ENCODE measurements at places on chromosomes 12 and 14.

GRCh38 chr12:71556875-71557274 lies 106.8 kb downstream of the ZFC3H1 start:
- peak; percentile 78 for DNase-seq

- DNase-seq = no peak
Observed at GRCh38 chr14:97411938-97412612, 614.9 kb downstream of the VRK1 start.

DNA sequence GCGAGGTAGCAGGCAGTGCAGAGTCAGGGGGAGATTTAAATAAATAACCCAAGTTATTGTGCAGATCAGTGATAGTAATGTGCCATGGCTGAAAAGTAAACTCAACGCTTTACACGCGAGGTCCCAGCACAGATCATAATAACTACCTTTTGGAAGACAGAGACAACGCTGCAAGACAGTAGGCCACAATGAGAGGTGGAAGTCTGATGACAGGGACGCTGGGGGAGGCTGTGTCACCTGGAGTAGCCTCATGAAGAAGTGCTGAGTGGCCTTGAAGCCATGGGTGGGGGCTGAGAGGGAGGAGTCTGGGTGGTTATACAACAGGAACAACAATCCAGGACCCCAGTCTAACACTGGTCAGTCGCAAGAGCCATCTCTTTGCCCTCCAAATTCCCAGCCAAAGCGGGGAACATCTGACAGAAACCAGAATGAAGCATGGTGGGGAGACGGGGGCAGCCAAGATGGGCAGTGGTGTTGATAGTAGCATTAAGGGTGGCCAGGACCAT lies 28.2 kb downstream of the ANO2 start:
- no peak for DNase-seq

DNA sequence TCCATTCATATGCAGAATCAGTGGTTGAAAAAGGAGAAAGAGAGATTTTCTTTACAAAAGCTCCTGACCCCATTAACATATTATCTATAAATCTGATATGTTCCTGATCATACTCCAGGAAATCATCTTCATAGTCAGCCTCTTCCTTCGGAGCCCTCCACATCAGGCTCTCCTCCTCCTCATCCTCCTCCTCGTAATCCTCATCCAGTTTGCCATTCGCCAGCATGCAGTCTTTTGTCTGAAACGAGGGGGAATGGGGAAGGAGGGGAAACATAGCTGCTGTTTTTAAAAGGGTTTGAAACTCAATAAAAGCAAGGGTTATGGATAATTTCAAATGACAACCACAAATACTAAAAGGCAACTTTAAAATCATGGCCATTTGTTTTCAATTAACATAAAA lies 60.9 kb downstream of the DICER1 start:
- DNase-seq = no peak

GRCh38 chr12:51047655-51048540 lies at the start of gene LETMD1:
Gene LETMD1, plus strand, starts transcription at chr12:51048327. Its CDS starts 30 bp downstream, at chr12:51048357.
- DNase-seq = peak; percentile 98

DNA sequence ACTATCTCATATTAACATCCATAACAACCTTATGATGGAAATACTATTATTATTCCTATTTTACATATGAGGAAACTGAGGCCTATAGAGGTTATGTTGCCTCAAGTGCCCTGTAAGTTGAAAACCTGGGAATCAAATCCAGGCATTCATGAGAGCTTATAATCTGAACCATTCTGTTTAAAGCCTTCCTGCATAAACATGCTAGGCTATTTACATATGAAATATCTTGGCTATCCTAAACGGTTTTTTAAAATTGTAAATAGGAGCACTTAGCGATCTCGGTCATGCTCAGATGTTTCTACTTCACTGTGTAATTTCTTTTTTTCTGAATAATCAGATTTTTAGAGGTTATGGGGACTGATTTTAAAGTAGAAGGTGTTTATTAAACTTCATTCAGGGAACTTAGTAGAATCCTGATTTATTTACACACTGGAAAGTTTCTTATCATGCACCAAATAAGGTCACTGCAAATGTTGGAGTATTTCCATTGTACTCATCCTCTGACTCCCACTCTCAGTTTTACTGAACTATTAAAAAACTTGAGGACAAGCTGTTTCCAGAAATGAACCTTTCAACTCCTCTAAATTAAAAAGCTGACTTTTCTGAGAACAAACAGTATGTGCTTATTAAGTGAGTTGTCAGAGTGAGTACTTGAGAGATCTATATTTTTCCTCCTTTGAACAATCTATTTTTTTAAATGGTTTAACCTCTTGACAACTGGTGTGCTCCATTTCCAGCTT lies 141.7 kb downstream of the PIK3C2G start:
- no peak for DNase-seq

DNA sequence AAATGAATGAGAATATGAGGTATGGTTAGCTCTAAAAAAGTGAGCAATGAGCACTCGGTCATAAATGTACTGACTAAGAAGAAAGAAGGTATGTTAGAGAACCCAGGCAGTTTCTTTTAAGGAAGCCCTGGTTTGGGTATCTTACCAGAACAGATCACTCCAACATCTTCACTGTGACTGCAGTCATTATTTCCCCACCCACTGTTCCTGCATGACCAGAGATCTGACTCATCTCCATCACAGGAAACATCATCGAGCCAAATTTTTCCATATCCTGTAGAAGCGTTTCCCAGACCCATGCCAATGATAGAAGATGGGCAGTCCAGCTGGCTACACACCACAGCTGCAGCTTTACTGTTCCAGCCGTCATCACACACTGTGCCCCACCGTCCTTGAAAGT lies 48.0 kb downstream of the CD163L1 start:
- no peak for DNase-seq

DNA sequence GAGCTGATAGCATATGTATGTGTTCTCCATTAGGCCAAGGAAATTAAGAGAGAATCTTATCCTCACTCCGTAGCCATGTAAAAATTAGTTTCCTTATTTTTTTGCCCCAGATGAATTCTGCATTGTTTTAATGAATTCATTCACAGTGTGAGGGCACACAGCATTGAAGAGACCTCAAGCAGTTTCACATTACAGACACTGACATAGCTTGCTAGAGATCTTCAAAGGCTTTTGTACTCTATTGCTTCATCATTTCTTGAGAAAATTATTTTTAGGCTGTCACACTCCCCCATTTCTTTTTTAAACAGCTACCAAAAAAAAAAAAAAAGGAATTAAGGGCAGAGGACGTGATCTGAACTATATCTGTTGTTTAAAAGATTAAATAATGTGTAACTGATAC lies 251.1 kb downstream of the BCAT1 start:
- DNase-seq = no peak

GRCh38 chr14:85813040-85813439 lies 283.1 kb downstream of the FLRT2 start:
- DNase-seq = no peak

GRCh38 chr14:46245276-46245675 lies 406.3 kb downstream of the RPL10L start:
- no peak for DNase-seq

DNA sequence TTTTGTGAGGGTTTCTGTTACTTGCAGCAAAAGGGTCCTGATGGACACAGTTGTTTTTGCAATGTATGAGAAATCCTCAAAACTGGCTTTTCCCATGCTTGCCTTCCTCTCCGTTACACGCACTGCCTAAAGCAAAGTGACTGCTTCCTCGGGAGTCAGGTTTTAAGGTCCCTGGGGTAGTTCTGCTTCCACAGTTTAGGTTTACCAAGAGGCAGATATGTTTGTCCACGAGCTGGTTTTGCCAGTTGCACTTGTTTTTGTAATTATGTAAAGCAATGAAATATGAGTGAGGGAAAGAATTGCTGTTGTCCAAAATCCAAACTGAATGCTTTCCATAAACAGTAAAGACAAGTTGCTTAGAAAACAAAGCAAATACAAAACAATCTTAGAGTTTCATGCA lies 290.7 kb upstream of the AMIGO2 start:
- DNase-seq = no peak

DNA sequence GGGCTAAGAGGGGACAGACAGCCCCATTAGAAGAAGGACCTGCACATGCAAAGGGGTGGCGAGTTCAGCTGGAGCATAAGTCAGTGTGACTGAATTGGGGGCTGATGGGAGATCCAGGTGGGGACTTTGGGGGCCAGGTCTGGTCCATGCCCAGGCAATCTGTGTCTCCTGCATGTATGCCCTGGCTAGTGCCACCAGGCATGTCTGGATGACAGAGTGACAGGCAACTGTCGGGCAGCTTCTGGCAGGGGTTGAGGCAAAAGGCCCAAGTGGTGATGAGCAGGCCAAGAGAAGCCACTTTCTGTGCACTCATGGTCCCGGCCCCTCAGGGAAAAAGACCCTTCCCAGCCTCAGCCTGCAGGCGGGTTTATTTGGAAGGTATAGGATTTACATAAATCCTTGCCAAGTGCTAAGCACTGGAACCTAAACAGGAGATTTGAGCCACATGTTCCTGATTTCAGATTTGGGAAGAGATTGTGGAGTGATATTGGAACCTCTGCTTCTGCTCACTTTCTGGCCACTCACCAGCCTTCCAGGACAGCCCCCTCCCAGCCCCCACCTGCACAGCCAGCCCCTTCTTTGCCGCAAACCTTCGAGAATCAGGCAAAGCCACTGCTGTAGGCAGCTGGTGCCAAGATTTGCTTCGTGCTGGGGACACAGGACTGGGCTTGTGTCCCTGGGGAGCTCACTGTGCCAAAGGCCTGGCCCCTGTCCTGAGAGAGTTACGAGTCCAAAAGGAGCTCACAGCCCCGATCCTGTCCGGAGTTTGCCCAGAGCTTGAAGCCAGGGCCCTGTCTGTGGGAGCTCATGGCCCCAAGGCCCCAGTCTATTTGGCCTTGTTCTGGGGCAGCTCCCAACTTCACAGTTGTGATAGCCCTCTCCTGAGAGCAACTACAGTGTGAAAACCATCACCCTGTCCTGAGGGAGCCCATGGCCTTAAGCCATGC lies 232.5 kb upstream of the RTL1 start:
- DNase-seq = no peak

DNA sequence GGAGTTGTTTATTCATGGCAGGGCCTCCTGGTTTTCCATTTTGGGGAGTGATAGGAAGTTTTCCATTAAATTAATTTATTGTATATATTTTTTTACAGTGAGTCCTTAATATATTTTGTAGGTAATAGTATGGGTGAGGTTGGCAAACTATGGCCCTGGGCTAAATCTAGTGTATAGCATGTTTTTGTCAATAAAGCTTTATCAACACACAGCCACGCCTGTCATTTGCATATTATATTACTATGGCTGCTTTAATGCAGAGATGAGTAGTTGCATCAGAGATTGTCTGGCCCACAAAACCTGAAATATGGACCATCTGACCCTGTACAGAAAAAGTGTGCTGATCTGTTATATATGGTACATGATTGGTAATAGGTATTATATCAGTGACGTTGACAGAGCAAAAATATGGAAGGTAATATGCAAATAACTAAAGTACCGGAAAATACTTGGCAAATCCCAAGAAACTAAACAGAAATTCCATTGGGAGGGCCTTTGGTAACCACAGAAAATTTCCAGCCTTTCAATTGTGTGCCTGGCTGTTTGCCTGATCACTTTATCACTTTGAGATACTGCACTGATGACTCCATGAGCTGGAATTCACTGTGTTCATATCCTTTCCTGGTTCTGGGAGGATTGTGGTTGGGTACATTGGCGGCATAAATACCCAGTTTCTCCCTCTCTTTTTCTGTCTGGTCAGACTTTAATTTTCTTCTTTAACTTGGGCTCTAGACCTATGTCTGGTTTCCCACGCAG lies 61.7 kb upstream of the RFLNA start:
- peak; percentile 76 for DNase-seq

DNA sequence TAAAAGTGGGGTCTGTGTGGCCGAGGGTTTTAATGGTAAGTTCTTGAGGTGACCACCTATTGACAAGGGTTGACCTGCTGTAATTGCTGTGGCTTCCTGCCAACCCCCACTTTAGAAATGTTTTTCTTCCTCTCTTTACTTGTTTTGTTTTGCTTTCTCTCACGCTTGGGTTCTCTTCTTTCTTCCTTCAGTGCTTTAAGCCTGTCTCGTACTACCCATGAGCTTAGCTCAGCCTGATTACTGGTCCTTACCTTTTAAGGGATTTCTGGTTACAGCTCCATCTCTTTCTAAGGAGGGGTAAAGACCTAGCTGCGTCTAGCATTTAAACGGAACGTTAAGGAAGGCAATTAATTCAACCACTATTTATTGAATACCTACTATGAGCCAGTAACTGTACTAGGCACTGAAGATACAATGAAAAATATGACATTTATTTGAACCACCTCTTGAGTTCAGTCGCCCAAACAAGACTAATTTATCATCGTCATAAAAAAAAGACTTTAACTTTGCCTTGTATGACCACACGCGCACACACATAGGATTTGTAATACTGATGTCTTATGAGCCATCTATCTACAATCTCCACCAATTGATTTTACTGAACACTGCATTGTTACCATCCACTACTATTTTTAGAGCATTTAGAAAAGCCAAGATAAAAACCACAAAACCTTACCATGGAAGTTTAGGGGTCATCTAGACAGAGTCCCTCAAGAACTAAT lies 888 bp upstream of the PPP1R12A start:
- no peak for DNase-seq

GRCh38 chr14:49164074-49164473 lies 422.1 kb downstream of the RPS29 start:
- DNase-seq = no peak

GRCh38 chr14:92922883-92923743 lies at the start of gene CHGA:
Gene CHGA, plus strand, starts transcription at chr14:92923150. Its CDS starts 210 bp downstream, at chr14:92923360.
- DNase-seq = peak; percentile 59

DNA sequence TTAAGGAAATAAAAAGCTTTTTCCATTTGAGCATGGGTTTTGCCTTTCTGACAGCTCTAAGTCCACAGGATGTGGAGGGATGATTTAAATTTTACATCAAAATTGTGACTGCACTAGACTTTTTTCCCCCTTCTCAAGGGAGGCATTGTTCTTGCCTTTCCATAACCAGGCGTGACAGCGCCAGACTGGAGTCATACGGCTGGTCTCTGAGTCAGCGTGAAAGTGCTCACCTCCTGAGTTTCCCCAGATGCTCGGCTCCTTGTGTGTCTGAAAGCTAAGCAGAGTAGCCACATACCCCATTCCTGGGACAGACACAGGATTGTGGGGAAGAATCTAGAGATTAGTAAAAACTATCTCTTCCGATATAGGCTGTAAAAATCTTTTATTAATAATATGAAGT lies 43.1 kb downstream of the SOX5 start:
- no peak for DNase-seq

- no peak for DNase-seq
Observed at GRCh38 chr14:69610020-69610873, 1.1 kb upstream of the SUSD6 start.

- no peak for DNase-seq
Observed at GRCh38 chr14:40870252-40870651, 736.4 kb upstream of the LRFN5 start.

- DNase-seq = no peak
Observed at GRCh38 chr12:15601210-15601800, 187.9 kb downstream of the EPS8 start.

DNA sequence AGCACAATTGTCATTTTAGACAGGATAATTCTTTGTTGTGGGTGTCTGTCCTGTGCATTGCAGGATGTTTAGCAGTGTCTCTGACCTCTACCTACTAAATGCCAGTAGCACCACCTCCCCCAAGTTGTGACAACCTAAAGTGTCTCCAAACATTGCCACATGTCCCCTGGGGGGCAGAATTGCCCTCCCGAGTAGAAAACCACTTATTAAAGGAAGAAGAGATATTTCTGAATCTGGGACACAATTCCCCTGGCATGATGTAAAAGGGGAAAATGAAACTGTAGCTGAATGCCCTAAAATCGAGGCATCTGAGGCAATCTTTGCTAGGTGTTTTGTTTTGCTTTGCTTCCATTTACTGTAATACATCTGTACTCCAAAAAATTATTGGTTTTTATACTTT lies 116.8 kb upstream of the NAP1L1 start:
- DNase-seq = no peak

Data from HTR-8/SVneo (cell line).